Stimulated activated CD4-positive, alpha-beta T cell treated with anti-CD3 and anti-CD28 coated beads, Interleukin-1b, Interleukin-23, amount 100 ng/mL, for 1 hour (primary cell): ENCODE measurements at places on chromosomes 1 and 21.

- DNase-seq = no peak
These were observed 2.0 kb upstream of the FAM131C start for GRCh38 chr1:16075337-16076030.

GRCh38 chr1:186492531-186493291 lies 31.8 kb upstream of the PDC start:
- no peak for DNase-seq

- DNase-seq = no peak
These were observed 12.4 kb upstream of the GPR61 start for GRCh38 chr1:109527098-109527811.

- no peak for DNase-seq
These were observed 7.0 kb downstream of the FCAMR start for GRCh38 chr1:206963119-206963712.

DNA sequence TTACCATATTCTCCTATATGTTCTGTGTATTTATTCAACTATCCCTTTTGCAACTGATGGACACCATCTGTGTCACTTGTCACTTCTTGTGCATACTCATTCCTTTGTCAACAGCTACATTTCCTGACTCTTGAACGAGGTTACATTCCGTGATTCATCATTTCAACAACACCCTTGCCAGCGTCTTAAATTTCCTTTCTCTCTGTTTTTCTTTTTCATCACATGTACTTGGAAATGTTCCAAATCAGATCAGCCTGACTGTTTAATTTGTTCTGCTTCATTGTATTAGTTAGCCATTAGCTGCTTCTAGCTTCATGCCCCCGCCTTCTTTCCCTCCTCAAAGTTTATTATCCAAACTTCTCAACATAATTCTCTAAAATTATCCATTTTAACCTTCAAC lies 173.0 kb downstream of the ADGRL4 start:
- DNase-seq = no peak

DNA sequence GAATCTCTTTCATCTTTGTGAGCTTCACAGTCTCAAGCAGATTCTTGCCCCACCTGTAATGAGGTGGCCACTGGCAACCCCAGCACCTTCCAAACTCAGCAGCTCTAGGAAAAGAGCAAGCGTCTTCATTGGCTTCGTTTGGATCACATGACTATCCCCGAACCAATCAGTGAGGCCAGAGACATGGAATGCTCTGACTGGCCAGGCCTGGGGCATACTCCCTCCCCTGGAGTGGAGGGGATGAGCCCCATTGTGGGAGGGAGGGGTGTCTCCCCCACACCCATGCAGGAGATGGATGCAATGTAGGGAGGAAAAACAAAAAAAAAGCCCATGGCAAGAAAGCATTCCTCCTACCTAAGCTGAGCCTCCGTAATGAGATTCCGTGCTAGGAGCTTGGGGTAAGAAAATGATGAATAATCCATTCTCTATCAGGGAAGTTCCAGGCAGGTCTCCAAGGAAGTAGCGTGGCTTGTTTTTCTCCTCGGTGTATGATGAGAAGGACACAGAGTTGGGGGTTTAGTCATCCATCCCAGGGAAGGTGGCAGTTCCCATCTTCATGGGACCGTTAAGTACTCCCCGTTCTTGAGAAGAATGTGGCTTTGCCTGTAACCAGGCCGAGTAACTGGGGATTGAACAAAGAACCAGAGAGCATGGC lies 32.7 kb downstream of the FHAD1 start:
- DNase-seq = no peak

DNA sequence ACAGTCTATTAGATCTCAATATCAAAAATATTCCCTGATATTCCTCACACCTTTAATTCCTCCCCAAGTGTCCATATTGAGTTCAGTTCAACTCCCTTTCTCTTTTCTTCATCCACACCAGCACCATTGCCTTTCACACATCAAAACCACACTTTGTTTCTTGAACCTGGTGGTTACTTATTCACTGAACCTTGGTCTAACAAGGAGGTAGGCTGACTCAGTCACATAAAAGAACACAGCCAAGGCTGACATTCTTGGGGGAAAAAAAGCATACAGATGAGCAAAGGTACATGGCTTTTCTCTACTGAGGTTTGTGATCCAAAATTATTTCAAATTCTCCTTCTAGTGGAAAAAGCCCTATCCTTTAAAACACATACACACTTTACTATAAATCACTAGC lies 131.7 kb upstream of the USH2A start:
- no peak for DNase-seq

DNA sequence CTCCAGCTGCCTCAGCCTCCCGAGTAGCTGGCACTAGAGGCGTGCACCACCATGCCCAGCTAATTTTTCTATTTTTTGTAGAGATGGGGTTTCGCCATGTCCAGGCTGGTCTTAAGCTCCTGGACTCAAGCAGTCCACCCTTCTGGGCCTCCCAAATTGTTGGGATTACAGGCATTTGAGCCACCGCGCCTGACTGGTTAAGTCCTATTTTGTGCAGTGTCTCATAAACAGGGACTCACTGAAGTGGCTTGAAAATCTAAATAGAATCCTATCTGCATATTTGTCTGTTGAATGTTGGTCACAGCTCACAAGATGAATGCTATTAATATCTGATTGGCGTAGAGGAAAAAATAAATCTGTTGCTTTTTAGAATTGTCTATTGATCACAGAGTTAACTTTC lies 5.9 kb upstream of the CHAF1B start:
- DNase-seq = no peak

DNA sequence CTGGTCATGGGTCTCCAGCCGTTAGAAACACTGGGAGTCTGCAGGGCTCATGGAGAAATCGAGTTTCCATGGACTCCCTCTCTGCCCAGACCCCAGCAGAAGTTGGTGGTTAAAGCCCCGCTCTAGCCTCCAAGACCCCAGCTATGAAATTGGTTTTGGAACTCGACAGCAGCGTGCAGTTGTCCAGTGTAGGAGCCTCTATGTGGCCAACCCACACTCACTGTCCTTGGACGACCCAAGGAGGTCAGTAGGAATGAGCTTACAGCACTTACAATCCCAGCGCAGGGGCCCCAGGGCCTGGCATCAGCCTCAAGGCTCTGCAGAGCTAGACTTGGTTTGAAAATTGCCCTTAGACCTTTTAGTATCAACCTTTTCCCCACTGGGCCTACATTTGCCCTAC lies 3.2 kb upstream of the PRDM16 start:
- DNase-seq = no peak

DNA sequence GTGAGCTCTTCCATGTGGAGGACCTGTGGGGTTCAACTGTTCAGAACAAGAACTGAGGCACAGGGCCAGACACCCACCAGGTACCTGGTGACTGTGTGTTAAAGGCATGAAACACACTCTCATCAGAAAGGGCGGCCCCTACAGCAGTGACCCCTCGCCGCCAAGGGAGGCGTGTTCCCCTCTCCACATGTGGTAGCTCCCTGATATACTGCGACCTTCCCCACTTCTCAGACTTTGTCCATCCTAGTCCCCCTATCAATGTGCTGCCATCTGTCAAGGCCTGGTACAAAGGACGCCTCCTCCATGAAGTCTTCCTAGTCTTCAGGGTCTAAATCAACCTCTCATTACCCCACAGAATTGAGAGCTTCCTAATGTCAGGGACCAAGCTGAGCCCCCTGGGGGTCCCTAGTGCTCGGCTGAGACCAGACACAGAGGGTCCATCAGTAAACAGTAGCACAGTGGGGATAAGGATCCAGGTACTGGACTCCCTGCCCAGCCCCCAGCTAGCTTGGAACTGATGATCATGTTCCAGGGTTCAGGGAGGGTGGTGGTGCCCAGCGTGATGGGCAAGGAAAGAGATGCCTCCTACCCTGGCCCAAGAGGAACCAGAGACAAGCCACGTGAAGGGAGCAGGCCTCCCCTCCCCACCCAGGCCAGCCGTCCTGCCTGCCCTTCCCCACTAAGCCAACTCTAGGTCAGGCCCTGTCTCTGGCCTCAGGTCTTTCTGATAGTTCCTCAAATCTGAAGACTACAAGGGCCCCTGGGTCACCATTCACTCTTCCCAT lies 10.3 kb downstream of the SDC3 start:
- no peak for DNase-seq

GRCh38 chr1:20430355-20431175 lies 55.4 kb downstream of the CAMK2N1 start:
- peak; percentile 21 for DNase-seq

GRCh38 chr1:218401441-218401997 lies 56.4 kb downstream of the TGFB2 start:
- DNase-seq = no peak

DNA sequence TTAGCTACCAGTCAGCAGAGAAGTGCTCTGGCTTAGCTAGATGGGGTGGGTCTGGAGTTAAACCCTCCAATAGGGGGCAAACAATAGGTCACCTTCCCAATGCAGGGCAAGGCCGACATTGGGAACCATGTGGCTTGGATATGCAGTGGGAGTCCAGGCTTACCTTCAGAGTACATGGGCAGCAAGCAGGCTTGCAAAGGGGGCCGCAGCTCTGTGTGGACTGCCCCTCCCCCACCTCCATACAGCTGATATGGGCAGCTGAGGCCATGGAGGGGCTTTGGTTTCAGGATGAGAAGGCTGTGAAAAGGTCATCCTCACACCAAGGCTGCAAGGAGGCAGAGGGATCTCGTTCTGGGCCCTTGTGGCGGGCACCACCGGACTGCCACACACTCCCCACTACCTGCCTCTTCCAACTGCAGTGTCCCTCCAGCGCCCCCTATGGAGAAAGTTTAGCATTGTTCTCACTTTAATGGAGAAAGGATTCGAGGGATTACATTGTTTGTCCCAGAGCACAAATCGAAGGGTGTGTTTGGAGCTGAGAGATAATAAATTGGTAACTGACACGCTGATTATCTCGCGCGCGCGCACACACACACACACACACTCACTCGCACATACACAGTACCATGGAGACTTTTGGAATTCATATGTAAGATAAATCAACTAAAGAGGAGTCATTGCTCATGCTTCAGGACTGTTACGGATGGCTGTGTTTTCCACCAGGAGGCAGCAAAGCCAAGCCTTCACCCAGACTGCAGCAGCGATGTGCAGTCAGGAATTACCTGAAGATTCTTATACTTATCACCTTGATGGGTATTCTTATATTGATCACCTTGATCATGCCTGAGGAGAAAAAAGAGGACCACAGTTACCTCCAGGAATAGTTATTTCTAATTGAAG lies 7.0 kb upstream of the SMCP start:
- no peak for DNase-seq

GRCh38 chr21:38249256-38249655 lies 7.5 kb upstream of the KCNJ15 start:
- DNase-seq = no peak

GRCh38 chr1:214694769-214695168 lies 91.8 kb downstream of the CENPF start:
- DNase-seq = no peak

DNA sequence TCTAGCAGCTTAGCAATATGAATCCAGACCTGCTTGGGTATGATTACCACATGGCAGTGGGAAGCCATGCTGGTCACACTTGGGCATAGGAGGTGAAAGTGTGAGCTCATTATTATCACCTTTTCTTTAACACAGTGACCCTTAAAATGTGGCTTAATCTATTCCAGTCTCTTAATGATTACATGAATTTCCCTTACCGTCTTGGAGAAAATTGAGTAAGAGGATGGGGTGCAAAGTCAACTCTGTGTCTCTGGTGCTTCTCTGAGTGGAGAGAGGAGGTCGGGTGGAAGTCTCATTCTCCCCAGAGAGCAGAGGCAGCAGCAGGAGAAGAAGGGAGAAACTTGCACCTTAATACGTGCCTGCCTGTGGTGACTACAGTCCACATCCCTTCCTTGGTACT lies 91.3 kb downstream of the FGGY start:
- no peak for DNase-seq

GRCh38 chr1:37622131-37622530 lies 12.6 kb downstream of the RSPO1 start:
- DNase-seq = no peak

DNA sequence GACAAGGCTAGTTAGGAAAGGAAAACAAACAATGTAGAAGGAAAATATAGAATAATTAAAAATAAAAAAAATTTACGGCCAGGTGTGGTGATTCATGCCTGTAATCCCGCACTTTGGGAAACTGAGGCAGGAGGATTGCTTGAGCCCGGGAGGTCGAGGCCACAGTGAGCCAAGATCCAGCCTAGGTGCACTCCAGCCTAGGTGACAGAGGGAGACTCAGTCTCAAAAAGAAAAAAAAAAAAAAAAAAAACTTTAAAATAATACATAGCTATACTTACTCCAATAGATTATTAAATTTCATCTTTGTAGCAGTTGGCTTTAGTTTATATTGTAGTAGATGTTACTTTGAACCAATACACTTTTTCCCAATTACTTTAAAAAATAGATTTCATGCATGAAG lies 32.0 kb downstream of the LIN9 start:
- no peak for DNase-seq

DNA sequence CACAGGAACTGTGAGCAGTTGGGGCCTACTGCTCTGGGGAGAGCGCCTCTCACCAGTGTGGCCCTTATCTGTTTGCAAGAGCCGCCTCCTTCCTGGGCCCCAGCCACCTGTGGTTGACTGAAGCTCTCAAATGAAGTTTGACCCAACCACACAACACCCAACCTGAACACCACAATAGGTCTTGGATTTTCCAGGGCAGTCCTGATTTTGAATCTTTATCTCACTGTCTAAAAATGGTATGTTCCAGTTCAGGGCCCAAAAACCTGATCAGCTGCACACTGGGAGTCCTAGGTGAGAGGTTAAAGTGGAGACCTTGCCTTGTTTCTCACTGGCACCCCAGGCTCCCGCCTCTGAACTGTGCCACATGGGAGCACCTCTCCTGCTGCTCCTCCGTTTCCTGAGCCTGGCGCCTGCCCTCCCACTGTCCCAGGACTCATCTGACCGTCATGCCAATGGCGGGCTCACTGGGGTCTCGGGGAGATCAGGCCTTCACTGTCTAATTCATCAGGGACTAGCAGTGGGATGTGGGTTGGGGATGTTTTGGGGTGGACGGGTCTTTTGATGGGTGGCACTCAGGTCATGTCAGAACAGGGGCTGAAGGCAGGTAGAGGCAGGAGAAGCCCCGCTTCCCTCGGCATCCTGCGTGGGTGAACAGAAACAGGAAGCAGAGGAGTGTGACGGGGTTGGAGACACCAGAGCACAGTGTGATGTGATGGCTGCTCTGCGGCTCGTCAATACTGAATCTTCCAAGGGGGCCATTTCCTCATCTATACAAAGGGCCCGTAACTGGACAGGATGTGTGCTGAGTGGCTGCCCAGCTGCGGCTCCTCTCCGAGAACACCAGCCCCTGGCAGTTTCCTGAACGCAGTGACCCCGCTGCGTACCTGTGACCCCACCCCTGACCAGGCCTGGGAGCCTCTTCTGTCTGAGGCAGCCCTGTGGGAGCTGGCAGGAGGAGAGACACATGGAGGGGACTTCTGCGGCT lies 59.6 kb upstream of the ITPKB start:
- DNase-seq = no peak

DNA sequence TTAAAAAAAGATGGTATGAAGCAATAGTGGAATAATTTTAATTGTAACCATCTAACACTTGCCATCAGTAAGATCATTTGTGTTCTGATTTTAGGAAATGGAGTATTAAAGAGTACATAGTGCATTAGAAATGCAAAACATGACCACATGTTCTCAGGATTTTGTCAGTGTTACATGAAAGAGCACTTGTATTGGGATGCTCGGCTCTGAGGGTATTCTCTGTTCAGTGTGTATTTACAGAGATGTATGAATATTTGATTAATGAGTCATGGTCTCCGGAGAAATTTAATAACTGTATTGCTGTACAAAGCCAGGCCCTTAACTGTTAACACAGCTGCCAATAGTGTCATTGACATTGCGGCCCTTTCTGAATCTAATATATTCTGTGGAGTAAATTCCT lies 91.7 kb downstream of the ATG4C start:
- no peak for DNase-seq

- DNase-seq = no peak
These were observed 1.1 kb downstream of the C1orf50 start for GRCh38 chr1:42768172-42768571.

- DNase-seq = no peak
These were observed 54.9 kb upstream of the RUNX3 start for GRCh38 chr1:24984800-24985522.
